Fibroblast of mammary gland (primary cell): ENCODE measurements at places on chromosomes 2 and 18.

GRCh38 chr2:123738643-123739042 is 286.4 kb upstream of the CNTNAP5 start:
- DNase-seq, result peak; percentile 2

GRCh38 chr2:221883976-221884375 is 311.9 kb upstream of the EPHA4 start:
- DNase-seq, result no peak

- no peak for DNase-seq
Measured at GRCh38 chr18:10453806-10454680, at the start of gene APCDD1. Gene APCDD1, plus strand, starts transcription at chr18:10454635. Its CDS starts 347 bp downstream, at chr18:10454982.

GRCh38 chr2:118062048-118062447 is 26.2 kb upstream of the INSIG2 start:
- DNase-seq, result peak; percentile 48

- no peak for DNase-seq
Measured at GRCh38 chr18:56309104-56309503, 329.3 kb downstream of the TXNL1 start.

- peak; percentile 42 for DNase-seq
Measured at GRCh38 chr2:143779021-143779420, 649.8 kb downstream of the ARHGAP15 start.

- peak; percentile 74 for DNase-seq
Measured at GRCh38 chr2:79717364-79718007, 204.6 kb downstream of the CTNNA2 start.

DNA sequence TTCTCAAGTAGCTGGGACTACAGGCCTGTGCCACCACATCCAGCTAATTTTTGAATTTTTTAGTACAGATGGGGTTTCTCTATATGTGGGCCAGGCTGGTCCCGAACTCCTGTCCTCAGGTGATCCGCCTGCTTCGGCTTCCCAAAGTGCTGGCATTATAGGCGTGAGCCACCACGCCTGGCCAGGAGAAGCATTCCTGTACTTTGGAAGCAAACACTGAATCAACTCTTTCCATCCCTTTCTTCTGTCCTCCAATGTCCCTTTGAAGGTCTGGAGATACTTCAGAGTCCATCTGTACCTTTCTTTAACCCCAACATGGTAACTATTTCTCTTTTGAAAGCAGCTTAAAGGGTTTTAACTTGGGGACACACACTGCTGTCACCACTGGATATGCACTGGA is 23.6 kb upstream of the MAP4K4 start:
- DNase-seq, result no peak

GRCh38 chr2:98658816-98659490 is 50.6 kb downstream of the UNC50 start:
- DNase-seq, result no peak

DNA sequence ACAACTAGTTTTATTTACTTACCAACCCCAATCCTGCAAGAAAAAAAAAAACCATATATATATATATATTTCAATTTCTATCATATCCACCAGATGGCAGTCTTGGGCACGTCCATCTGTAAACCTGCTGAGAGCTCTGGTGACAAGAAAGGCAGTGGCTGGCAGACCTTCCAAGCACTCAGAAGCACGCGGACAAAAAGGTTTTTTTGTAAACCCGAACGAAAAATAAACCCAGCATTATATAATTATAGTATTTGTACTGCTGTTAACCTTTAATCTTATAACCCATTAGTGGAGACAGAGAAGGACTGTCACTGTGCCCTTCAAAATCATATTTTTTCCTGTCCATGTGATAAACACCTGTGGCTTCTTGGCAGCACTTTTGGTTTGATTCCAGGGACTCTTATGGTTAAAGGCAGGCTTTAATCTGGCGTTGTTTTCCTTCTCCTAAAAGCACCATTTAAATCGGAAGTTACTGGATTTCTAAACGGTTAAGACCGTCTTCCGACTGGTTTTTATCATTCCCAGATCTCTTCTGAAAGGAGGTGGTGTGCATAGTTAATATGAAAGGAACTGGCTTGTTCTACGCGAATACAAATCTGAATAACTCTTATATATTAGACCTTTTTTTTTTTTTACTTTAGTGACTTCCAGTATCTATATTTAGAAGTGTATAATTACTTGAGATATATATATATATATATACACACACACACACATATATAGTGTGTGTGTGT is 31.0 kb upstream of the SLC3A1 start:
- peak; percentile 76 for DNase-seq

GRCh38 chr2:220935789-220936321 is 636.2 kb downstream of the EPHA4 start:
- DNase-seq, result no peak

DNA sequence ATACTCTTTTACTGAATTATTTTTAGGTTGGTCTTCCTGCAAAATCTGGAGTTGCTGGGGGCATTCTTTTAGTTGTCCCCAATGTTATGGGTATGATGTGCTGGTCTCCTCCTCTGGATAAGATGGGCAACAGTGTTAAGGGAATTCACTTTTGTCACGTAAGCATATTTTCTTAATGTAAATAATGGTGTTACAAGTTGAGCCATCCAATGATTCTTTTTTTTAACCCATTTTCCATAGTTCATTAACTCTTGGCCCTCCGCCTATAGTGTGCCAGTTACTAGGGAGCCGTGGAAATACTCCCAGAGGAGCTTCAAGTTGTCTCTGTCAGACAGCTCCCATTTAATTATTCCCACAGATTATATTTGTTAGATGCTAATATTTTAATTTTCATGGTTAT is 49.8 kb downstream of the GLS start:
- no peak for DNase-seq

GRCh38 chr18:58324824-58325480 is 280.9 kb downstream of the NEDD4L start:
- DNase-seq, result peak; percentile 58

DNA sequence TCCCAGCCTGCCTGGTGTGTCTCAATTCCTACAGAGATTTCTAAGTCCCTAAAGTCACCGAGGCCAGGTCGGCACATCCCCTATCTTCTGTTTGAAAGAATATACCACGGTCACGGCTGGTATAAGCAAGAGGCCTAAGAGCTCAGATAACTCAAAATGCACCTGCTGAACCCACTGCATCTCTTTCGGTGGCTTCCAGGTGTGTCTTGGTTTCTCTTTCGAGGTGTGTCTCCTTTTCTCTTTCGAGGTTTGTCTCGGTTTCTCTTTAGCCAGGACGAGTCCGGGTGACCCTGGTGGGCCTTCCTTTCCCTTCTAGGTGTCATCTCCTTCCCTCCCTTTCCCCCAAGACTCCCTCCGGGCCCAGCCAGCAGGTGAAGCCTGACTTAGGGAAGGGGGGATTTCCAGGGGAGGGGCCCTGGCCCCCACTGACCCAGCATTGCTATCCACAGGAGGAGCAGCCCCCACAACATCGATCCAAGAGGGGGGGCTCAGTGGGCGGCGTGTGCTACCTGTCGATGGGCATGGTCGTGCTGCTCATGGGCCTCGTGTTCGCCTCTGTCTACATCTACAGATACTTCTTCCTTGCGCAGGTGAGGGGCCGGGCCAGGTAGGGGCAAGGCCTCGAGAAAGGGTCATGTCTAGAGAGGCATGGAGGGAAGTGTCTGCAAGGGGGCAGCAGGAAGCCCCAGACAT is 8.4 kb downstream of the ITM2C start:
- DNase-seq, result no peak

DNA sequence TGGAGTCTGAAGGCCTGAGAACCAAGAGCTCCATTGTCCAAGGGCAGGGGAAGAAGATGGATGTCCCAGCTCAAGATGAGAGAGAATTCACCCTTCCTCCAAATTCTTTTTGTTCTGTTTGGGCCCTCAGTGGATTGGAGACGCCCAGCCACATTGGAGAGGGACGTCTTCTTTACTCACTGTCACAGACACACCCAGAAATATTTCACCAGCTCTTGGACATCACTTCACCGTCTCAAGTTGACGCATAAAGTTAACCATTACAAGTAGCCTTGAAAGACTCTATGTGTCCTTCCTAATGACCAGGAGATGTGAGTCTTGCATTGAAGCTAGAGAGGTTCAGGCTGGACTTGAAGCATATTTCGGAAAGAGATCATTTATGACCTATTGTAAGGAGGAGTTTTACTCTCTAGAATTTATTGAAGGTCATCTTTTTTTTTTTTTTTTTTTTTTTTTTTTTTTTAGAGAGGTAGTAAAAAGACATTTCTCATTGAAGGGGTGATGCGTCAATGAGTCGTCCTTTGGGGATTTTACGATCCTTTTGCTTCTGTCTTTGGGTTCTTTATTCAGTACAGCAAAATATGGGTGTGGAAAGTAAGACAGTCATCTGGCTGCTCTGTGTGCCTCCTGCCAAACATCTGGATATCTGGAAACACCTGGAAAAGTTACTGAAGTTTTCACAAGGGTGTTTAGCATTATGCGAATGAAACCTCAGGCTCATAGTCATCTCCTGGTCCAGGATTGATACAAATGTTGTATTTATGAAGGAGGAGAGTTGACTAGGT is 118.1 kb downstream of the PRPF40A start:
- DNase-seq, result peak; percentile 76

- DNase-seq, result no peak
Measured at GRCh38 chr2:231182513-231182899, 15.9 kb upstream of the ARMC9 start.

- peak; percentile 43 for DNase-seq
Measured at GRCh38 chr2:164061129-164061746, 325.4 kb upstream of the FIGN start.

DNA sequence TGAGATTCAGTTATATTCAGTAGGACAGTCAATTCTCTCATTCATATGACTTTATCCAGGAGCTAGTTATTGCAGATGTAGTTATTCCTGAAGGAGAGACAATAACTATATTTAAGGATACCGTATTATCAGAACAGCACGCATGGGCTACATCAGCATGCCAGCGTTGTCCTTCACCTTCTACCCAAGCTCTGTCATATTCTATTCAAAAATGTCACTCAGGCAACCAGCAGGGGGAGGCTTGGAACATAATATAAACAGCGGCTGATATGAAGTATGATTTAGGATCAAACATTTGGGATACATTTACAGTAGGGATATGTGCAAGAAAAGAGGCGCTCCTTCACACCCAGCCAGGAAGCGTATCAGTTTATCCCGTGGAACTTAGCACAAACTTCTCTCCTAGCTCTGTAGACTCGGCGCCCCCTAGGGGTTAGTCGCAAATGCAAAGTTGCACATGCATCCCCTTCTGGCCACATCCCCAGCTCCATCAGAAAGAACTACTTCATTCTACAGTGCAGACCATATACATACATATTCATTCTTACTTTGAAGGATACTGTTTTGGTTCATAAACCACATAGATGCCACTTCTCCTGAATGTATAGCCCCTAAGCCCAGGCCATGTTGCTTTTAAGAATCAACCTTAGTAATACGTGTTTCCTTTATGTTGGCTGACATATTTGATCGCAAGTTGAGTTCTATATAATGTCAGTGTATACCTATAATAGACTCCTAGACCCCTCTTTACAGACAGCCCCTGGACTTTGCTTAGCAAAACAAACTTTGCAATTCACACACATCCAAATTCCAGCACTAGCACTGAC is 759.4 kb downstream of the ADCYAP1 start:
- peak; percentile 3 for DNase-seq

DNA sequence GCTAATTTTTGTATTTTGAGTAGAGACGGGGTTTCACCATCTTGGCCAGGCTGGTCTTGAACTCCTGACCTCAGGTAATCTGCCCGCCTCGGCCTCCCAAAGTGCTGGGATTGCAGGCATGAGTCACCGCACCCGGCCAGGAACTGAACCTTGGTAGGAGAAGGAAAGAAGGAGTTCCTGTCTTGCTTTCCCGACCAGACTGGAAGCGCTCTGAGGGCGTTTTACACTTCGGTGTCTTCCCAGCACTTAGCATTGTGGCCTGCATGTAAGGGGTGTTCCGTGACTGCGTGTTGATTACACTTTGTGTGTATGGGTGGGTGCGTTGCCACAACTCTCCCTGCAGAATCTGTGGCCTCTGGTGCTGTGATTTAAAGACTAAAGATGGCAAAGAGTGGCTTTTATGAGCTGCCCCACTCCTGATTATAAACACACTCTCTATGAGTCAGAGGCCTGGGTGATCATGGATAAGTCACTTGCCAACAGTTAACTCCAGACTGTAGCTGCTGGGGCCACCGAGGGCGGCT is 46.0 kb downstream of the ODC1 start:
- DNase-seq, result peak; percentile 70

DNA sequence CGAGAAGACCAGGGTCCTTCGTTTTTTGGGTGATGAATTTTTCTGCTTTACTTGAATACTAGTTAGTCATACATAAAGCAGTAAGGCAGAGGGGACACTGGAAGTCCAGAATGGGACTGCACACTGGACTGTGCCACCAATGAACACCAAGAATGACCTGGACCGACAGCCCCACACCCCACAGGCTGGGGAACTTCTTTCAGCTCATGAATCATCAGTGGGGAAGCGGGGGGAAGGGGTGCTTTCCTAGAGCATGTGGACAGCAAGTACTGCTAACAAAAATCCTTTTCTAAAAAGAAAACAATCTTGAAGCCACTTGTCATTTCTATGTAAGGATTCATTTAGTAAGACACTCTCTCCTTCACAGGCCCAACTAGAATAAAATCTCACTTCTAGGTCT is 86.0 kb downstream of the DTNB start:
- DNase-seq, result peak; percentile 37

DNA sequence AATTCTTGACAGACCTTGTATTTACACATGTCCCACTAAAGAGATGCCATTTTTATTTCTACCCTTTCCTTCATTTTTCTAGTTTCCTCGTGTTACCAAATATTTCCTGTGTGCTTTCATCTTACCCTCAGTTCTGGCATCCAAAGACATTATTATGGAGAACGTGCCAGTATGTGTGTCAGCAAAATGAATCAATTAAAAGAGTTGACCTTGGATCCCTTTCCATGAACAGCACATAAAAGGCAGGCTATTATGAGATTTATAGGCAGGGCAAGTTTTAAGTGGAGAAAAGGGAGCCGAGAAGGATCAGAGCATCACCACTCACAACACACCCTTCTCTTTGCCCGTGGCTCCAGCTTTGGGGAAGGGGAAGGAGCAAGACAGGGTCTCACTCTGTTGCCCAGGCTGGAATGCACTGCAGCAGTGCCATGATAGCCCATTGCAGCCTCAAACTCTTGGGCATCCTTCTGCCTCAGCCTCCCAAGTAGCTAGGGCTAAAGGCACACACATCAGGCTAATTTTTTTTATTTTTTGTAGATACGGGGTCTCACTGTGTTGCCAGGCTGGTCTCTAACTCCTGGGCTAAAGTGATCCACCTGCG is 149.9 kb downstream of the GFPT1 start:
- peak; percentile 28 for DNase-seq

GRCh38 chr2:144666032-144666431 is 146.1 kb upstream of the ZEB2 start:
- DNase-seq, result peak; percentile 30

GRCh38 chr2:144944546-144945220 is 424.8 kb upstream of the ZEB2 start:
- no peak for DNase-seq

DNA sequence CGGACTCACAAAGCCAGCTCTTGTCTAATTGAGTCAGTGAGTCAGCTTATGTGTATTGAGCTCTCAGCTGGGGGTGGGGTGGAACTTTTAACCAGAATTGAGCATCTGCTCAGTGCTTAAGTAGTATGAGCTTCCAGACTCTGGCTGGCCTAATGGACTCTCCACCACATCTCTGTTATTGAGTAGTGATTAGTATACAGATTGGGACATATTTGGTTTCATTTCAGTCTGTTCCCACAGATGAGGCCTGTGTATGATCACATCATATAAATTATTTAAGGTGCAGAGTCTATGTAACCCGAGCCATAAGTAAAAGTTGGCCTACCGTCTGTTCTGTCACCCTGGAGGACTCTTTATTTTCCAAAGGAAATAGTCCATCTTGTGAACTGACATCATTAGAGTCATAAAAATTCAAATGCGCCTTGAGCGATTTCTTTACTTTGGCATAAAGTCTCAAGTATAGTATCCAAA is 152.1 kb downstream of the THSD7B start:
- no peak for DNase-seq
